Epithelial cell of esophagus (primary cell): ENCODE measurements at places on chromosomes 16 and 17.

GRCh38 chr17:48584223-48584741, 5.8 kb downstream of the HOXB3 start:
- DNase-seq = no peak

- peak; percentile 4 for DNase-seq
These were observed at the start of gene CNTNAP4 for GRCh38 chr16:76276745-76277438. TSS of gene CNTNAP4 (plus strand) at chr16:76277401. CDS start at chr16:76277663, 262 bp downstream.

DNA sequence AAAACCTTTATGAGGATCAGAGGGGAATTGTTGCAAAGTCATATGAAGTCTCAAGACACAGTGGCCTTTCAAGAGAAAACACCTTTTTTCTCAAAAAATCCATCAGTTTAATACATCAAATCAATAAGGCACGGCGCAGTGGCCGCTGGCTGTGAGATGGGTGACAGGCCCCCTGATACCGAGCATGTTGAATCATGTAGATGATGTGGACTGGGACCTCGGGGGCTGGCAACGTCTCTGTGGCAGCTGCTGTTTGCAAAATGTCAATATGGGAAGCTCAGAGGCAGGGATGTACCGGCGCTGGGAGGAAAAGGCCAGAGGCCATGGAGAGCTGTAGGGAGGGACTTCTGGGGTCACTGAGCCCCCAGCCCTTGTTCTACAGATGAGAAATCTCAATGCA, 169.1 kb downstream of the GSG1L start:
- no peak for DNase-seq

- no peak for DNase-seq
These were observed 673.0 kb upstream of the CA10 start for GRCh38 chr17:52831536-52831935.

- no peak for DNase-seq
These were observed 6.3 kb upstream of the CBFB start for GRCh38 chr16:67022531-67023214.

DNA sequence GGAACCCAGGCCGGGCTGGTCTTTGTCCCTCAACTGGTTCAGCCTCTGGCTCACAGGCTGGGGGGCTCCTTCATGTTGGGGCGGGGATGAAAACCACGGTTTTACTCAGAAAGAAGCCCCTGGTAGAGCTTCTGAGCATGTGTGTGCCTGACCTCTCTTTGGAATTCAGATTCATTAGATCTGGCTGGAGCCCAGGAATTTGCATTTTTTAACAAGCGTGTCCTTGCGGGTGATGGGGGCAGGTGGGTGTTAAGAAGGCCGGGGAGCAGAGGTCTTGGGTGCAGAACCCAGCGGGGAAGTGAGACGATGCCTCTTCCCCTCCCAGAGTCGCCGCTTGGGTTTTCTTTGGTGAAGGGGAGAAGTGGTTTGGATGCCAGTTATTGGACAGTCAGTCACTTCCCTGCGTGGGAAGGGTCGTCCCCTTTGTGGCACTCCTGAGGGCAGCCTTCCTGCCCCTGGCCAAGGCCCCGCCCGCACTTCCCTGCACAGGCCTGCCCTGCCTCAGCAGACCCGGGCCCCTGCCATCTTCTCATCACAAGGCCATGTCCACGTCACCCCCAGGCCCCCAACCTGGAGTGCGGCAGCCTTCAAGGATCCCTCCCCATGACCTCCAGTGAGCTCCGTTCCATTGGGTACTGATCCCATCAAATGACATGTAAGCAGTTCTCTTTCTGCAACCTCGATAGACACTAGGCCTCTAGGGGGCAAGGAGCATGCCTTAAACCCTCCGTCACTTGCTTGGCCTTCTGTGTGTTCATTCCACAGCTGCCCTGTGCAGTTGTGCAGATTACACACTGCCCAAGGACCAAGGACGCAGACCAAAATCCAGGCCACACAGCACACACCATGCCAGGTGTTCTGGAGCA, 177.7 kb upstream of the CIBAR2 start:
- no peak for DNase-seq
